GM23338 (cell line): ENCODE measurements at places on chromosomes 3 and 15.

DNA sequence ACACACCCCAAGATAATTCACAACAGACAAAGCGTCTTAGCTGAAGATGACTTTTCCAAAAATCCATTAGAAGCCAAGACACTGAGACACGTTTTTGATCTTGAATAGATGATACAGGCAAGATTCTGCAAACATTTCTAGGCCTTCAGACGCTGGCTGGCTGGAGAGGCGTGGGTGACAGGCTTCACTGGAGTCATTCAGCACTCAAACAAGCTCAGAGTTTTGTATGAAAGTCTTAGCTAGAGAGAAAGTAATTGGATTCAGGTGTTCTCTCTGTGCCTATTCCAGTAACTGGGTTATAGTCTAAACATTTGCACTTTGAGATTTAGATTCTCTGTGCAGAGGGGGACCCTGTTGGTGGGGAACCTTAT, 147.7 kb upstream of the BHLHE40 start:
- no peak for DNase-seq

DNA sequence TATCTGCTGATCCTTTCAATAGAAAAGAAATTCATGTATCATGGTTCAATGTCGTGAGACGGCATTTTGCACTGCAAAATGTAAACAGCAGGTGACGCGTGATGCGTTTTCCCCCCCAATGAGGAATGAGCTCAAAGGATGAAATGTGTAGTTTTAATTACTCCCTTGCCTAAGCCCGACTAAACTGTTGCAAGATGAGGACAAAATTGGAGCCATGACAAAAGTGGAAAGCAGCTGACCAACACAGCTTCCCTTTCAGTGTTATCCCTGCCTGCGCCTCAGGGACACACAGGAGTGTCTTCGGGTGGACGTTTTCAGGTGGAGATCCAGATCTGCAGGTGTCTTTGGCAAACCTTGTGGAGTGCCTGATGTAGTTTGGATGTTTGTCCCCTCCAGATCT, 92.0 kb downstream of the GABRG3 start:
- no peak for DNase-seq

DNA sequence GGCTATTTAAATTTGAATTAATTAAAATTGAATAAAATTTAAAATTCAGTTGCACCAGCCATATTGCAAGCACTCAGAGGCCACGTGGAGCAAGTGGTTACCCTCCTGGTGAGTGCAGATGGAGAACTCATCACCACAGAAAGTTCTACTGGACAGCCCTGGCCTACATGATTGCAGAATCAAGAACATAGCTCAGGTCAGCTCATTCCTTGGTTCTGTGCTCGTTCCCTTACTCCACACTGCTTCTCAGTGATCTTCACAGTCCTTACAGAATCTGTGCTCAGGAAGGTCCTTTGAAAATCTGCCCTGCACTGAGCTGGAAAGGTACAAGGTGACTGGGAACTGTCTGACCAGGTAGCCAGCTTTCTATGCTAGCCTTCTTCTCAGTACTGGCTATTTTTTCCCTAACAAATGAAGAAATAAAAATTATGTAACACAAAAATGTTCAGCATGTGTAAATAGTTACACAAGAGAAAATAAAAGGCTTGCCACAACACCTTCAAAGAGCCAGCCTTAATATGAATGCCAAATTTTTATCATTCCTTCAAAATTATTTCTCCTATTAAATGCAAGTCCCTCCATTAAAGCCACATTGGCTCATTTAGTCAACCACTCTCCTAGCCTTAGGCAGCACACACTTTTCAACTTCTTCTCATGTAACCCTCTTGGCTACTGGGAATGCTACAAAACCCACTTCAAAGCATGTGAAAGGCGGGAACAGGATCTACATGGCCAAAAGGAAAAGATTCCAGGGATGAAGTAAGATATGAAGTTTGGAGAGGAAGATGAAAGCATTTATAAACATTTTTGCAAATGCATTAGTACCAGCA, 326.4 kb upstream of the WNT5A start:
- no peak for DNase-seq

DNA sequence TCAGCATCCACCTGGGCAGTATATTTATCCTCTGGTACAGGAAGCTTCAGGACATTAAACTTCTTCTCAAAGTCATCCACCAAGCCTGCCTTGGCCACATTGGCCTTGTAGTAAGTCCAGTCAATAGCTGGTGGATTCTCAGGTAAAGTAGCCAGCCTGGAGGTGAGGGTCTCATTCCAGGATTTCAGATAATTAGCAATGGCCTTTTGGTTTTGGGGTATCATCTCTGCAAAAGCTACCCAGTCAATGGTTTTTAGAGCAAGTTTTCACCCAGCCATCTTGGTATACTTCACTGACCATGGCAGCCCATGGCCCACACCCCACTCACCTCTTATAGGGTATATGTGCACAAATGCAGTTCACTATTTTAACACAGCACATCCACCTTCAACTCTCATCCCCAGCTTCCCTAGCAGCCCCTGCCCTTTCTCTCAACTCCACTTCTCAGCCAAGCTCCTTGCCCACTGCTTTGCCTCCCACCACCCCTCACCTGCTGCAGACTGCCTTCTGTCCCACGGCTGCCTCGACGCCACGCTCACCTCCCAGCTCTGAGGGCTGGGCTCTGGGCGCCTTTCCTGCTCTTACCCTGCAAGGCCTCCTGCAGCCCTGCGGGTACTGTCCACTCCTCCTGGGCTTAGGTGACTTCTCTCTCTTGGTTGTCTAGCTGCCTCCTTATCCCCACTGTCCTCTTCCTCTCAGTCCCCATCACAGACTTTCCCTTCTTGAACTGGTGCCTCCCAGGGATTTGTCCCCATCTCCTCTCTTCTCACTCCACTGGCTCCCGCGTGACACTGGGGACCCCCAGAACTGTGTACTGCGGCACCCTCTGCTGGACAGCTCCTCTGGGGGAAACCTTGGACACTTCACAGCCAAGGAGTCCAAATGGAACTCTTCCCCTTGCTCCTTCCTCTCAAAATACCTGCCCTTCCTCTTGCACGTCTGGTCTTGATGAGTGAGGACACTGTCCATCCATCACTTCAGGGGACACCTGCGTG, 1.7 kb upstream of the TGM5 start:
- DNase-seq, result peak; percentile 77

DNA sequence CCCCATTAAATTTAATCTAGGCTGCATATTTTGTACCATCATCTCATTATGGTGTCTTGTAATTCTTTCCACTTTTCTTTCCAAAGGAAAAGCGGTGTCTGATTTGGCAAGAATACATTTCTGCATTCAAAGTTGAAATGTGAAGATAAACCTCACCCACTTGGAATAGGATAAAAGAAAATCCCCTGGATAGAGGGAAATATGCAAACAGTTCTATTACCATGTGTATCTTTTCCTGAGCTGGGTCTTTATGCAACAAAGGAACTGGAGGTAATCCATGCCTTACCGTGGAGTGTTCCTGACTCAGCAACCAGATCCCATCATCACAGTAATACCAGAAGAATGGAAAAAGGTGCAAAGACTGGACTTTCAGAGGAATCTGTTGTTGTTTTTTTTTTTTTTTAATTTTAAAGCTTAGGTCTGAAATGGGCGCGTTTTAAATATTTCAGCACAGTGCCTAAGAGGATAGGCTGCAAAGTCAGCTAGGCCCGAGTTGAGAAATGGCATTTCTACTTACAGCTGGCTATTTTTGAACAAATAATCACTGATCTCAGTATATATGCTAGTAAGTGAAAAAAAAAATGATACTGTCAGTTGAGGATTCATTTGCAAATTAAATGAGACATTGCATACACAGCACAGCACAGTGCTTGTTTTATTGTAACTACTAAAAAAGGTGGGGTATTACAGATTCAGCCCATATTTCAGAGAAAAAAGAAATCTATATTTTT, 55.5 kb upstream of the ADAMTS9 start:
- no peak for DNase-seq

GRCh38 chr3:193710286-193711165, 117.5 kb downstream of the OPA1 start:
- DNase-seq, result peak; percentile 30

- peak; percentile 20 for DNase-seq
Observed at GRCh38 chr3:178947738-178948137, 123.9 kb downstream of the ZMAT3 start.

DNA sequence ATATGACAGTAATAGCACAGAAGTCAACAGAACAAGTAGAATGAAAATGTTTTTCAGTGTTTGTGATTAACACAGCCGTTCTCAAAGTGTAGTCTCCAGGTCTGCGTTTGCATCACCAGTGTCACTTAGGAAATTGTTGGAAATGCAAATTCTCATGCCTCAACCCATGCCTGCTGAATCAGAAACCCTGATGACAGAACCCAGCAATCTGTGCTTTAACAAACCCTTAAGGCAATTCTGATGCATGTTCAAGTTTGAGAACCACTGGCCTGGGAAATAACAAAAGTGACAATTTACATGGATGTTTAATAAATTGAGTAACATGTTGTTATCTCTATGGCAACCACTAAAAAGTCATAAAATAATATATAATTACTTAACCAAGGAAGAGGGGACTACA, 103.1 kb upstream of the ATP11B start:
- DNase-seq, result no peak

GRCh38 chr15:32861761-32862160, 144.0 kb downstream of the GREM1 start:
- peak; percentile 50 for DNase-seq

DNA sequence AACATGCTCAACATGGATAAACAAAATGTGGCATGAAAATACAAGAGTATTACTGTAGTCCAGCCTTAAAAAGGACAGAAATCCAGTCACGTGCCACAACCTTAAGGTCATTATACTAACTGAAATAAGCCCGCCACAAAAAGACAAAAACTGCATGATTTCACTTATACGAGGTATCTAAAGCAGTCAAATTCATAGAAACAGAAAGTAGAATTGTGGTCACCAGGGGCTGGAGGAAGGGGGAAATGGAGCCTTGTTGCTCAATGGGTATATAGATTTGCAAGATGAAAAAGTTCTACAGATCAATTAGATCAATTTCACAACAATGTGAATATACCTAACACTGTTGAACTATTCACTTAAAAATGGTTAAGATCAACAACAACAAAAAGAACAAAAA, 7.4 kb downstream of the GLB1 start:
- no peak for DNase-seq

GRCh38 chr3:148718982-148719862, 21.5 kb downstream of the AGTR1 start:
- peak; percentile 40 for DNase-seq

DNA sequence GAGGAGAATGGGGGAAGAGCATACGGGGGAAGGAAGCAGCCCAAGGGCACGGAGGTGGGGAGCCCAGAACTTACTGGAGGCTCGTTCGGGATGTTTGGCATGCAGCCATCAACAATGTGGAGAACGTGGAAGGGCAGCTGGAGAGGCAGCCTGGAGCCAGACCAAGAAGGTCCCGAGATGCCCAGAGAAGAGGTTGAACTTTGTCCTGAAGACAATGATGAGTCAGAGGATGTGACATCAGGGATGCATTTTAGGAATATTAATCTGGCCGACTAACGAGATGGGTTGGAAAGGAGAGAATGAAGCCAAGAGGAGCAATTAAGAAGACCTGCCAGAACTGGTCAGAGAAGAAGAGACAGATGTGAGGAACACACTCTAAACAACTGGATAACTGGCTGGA, 98.2 kb downstream of the SRGAP3 start:
- no peak for DNase-seq

GRCh38 chr3:151183265-151183671, 19.7 kb downstream of the GPR171 start:
- DNase-seq, result no peak

- DNase-seq, result no peak
Observed at GRCh38 chr3:55191911-55192775, 264.3 kb upstream of the LRTM1 start.

GRCh38 chr3:28743831-28744230, 395.2 kb upstream of the AZI2 start:
- no peak for DNase-seq

- peak; percentile 73 for DNase-seq
Observed at GRCh38 chr15:58229297-58229768, 91.2 kb downstream of the AQP9 start.

GRCh38 chr3:179072100-179072438, 460 bp upstream of the ZMAT3 start:
- peak; percentile 17 for DNase-seq

DNA sequence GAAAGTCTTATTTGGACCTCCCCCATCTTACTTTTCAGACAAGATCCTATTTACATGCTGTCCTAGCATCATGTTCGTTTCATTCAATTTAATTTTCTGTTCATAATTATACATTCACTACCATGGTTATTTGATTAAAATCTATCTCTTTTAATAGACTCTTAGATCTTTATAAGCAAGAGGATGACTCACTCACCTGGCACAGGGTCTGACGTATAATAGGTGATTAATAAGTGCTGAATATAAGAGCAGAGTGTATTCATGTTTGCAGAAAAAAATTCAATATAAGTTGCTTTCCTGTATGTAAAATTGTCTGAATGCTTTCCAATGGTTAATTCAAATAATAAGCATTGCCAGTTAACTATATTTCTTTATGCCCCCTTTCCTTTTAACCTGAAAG, 165.5 kb upstream of the CBLB start:
- no peak for DNase-seq

DNA sequence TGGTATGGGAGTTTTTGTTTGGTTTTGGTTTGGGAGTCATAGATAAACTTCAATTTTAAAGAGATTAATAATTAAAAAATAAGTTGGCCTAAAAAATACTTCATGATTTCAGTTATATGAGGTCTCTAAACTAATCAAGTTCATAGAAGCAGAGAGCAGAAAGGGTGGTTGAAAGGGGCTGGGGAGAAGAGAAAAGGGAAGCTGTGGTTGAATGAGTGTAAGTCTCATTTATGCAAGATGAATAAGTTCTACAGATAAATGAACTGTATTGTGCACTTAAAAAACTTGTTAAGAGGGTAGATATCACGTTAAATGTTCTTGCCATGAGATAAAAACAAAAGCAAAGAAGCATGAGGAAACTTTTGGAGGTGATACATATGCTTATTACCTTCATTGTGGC, 188.7 kb downstream of the NSUN3 start:
- DNase-seq, result no peak

- DNase-seq, result no peak
Observed at GRCh38 chr15:78672285-78673014, 31.4 kb upstream of the CHRNB4 start.

GRCh38 chr15:64905119-64905831, 6.4 kb upstream of the ANKDD1A start:
- DNase-seq, result peak; percentile 98
